ENCODE measurements at places on chromosomes 5 and 9.

GRCh38 chr9:89079391-89079790 lies 88.1 kb downstream of the S1PR3 start:
- no peak for DNase-seq

DNA sequence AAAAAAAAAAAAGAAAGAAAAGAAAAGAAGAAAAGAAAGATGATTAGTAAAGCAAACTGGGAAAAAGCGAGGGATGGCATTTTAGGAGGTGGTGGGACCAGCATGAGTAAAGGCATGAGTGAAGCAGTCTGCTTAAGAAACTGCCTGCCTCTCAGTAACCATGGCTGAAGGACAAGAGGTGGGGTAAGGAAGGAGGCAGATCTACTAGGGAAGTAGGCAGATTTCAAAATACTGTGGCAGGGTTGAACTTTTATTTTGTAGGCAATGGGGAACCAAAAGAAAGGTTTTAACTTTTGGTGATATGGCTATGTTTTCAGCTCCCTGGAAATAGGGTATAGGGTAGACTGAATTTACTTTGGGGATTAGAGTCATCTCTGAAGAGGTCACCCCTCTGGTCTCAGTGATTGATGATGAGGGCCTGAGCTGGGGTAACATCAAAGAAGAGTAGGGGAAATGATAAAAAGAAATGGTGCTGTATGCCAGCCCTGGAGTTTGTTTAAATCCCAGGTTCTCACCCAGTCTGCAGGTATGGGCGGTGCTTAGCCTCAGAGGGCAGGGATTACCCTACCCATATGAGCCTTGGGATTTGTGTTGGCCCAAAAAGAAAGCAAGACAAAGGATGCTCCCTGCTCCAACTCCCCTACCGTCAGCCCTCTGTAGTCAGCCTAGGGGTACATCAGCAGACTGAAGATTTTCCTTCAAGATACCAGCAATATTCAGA lies 316.2 kb downstream of the CWC27 start:
- DNase-seq, result no peak

DNA sequence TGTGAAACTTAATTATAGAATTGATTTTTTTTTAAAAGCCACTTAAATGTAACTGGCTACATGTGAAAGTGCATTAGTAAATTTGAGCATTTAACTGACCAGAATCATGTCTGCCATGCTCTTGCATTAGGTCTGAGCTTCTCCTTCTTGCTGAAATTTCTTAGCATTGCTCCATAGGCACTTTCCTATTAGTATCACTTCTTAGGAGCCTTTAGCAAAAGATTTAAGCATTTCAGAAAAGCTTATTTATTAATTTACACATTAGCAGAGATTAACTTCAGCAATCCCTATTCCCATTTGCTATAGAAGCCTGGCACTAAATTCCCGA lies 211.0 kb downstream of the SNX18 start:
- no peak for DNase-seq

DNA sequence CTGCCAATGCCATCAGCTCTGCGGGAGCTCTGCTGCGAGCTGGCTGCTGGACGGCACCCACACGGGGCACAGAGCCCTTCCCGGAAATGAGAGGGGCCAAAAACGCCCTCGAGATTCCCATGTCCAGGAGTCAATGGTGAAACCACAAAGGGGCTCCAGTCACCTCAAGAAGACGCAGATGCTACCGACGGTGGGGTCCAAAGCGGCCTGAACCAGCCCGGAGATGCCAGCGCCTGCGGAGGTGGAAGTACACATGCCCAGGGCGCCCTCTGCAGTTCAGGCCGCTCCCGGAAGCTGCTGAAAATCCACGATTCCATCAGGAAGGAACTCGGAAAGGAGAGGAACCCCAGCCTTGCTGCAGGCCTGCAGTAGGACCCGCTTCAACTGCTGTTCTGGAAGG lies 82.4 kb upstream of the SELENOP start:
- no peak for DNase-seq

- DNase-seq, result no peak
Measured at GRCh38 chr9:132638240-132638639, 31.5 kb downstream of the DDX31 start.

- no peak for DNase-seq
Measured at GRCh38 chr9:128393970-128394369, 22.8 kb downstream of the URM1 start.

- no peak for DNase-seq
Measured at GRCh38 chr5:172667786-172668593, 26.9 kb downstream of the NEURL1B start.

DNA sequence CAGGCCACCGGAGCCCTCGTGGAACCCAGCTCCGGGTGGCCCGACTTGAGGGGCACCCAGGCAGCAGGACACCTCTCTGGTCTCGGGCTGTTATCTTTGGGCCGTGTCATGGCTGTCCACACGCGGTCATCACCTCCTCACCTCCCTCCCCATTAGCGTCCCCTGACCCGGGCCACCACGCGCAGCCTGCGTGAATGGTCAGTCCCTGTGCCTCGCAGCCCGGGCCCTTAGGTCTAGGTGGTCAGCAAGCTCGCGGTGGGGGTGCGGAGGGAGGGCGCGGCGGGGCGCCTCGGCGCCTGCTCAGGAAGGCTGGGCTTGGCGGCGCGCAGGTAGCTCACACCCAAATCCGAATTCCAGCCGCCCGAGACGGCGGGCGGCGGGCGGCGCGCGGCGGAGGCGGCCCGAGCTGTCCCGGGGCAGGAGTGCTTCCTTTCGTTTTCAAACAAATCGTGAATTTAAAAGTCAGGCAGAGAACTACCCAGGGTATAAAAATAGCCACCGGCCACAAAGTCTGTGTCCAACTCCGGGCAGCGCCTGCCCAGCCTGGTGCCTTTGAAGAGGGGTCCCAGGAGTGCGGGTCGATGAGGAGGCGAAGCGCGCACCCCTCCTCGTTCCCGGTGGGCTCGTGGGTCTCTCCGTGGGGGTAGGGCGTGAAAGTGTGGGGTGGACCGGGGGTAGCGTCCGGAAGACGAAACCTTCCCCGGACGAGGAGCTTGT lies 1.0 kb upstream of the RXRA start:
- DNase-seq, result no peak

DNA sequence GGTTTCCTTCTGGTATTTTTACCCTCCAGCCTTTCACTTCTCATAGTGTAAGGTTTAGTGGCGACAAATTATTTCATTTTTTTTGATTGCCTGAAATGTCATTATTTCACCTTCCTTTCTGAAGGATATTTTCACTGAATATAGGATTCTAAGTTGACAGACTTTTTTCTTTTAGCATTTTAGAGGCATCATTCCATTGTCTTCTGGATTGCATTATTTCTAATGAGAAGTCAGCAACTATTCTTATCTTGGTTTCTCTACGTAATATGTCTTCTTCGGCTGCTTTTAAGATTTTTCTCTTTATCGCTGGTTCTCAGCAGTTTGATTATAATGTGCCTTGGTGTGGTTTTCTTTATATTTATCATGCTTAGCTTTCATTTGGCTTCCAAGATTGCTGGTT lies 194.2 kb downstream of the GAPVD1 start:
- no peak for DNase-seq

GRCh38 chr9:4620881-4621555 lies 41.1 kb upstream of the PLPP6 start:
- no peak for DNase-seq

DNA sequence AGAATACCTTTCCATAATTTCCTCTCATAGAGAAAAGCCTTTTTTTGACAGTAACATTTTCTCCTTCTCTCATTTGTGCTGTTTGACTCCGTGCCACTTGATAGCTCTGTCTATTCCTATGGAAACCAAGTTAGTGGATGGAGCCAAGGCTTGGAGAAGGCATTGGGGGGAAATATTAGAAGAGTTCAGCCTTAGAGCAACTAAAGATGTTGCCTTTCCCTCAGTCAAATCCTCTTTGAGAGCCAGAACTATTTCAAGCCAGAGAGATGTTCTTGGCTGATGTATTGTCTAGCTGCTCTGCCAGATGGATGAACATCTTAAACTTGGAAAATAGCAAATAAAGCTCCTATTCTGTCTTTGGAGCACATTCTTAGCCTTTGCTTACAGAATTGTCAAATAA lies 112.4 kb downstream of the INVS start:
- no peak for DNase-seq

DNA sequence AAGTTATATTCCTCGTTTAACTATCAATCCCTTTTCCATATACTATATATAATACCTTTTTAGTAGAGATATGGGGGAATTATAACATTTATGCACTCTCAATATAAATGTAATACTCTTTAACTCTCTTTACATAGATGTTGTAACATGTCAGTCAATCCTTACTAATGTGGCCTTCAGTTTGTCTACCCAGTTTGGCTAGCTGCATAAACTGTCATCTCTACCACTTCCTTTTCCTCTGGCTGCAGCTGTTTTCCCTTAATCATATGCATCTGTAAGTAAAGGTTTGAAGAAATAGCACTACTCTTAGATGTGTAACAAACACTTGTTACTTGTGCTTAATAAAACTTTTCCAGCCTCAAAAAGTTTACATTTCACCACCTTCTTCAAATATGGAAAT lies 13.4 kb downstream of the ABHD17B start:
- no peak for DNase-seq

GRCh38 chr9:93812410-93812668 lies 142.8 kb downstream of the BARX1 start:
- no peak for DNase-seq

- no peak for DNase-seq
Measured at GRCh38 chr9:101247297-101247696, 137.5 kb downstream of the BAAT start.

All from NCI-H748 treated with DMSO at 0.1 percent for 48 hours (cell line).